ENCODE measurements at places on chromosomes 3 and 15.
A peak's percentile ranks its signal among the peaks of the same experiment; 100 is the strongest.

- no peak for DNase-seq
Measured at GRCh38 chr3:147038481-147038880, 367.9 kb downstream of the ZIC4 start.

GRCh38 chr15:96046620-96047240 is 283.8 kb upstream of the NR2F2 start:
- no peak for DNase-seq

- peak; percentile 37 for DNase-seq
Measured at GRCh38 chr3:157417247-157417646, 19.4 kb upstream of the PTX3 start.

- no peak for DNase-seq
Measured at GRCh38 chr15:40468898-40469331, 1.9 kb upstream of the CHST14 start.

DNA sequence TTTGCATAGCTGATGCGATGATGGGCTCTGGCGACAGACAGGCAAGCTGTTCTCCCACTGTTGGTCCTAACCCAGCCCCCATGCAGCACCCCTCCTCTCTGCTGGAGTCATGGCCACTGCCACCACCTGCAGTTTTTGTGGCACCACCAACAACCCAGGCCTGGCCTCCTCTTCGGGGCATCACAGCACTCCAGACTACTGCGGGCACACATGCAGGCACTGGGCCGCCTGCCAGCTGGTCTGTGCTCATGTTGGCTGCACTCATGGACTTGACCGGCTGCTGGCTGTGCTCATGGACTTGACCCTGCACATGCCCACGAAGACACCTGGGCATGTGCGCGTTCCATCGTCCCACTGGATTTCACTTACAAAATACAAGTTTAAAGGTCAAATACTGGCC is 130.9 kb upstream of the TMEM108 start:
- DNase-seq, result no peak

- peak; percentile 6 for DNase-seq
Measured at GRCh38 chr3:161096771-161097367, 8.3 kb downstream of the B3GALNT1 start.

GRCh38 chr3:156150434-156151066 is 30.2 kb downstream of the KCNAB1 start:
- peak; percentile 87 for DNase-seq

DNA sequence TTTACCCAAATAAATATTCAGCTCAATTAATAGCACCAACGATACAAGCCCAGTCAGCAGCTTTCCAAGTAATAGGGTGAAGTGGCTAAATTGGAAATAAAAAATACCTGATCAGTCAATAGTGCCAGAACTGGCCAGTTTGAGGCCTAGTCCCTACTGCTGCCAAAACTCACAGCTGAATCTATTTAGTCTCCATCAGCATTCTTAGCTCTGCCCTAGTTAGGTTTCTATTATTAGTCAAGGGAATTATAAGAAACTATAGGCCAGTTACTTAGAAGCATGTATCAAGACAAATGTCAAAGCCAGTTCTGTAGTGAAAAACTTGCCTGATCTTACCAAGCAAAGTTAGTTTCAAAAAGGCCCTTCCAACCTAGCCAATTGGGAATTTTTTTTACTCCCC is 146.2 kb upstream of the ZBTB20 start:
- DNase-seq, result no peak

GRCh38 chr3:28601291-28601690 is 252.7 kb upstream of the AZI2 start:
- DNase-seq, result no peak

GRCh38 chr3:193899001-193899400 is 236.9 kb upstream of the HES1 start:
- DNase-seq, result no peak

- no peak for DNase-seq
Measured at GRCh38 chr3:119140466-119140865, 5.5 kb upstream of the TEX55 start.

DNA sequence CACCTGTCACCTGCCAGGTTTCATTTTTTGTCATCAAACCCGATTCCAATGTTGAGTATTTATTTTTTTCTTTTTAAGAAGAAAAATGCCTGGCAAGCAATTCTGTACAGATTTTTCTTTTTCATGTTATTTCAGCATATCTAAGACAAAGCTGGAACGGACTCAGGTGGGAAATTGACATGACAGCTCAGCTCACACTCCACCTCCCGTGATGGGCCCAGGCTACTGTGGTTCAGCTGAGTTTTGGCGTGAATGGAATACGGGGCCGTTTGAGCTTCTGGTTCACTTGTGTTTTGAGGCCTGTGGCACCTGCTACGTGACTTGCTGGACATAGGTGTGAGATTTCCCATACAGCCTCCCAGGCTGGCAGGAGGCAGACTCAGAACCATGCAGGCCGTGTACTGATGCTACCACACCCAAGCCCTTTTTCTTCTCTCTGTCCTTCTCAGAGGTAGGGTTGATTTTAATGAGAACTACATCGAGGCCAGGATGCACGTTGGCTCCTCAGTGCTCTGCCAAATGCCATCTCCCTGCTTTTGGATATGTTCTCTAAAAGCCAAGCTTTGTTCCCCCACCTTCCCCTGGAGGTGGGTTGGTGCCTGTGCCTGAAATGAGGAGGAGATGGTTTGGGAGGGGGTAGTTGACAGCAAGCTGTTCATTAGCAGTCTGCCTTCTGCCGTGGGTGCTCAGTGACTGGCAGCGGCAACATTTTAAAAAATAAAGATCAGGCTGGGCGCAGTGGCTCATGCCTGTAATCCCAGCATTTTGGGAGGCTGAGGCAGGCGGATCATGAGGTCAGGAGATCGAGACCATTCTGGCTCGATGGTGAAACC is 48.7 kb downstream of the TRAK1 start:
- DNase-seq, result no peak

DNA sequence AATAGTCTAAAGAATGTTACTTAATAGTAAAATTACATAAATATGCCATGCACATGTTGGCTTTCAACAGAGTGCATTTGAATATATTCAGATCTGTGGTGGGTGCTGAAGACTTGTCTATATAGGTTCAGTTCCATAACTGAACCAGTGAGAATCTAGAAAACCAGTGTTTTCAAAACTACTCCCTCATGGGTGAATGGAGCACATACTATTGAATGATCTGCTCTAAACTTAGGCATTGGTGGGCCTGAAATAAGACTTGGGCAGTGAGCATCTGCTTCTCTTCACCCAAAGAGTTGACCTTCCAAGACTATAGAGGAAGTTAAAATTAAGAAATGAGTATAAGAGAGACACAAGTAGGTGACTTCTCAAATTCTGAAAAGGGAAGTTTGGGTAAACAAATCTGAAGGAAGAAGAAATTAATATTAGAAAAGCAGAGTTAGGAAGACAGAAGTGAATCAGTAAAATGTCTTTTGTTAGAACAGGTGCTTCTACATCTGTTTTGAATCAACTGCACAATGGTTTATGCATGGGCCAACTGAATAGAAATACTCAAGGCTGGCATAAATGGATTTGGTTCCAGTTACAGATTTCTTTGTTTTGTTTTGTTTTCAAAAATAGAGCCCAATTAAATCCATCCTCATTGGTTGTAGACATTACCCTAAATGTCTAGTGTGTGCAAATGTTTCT is 19.3 kb downstream of the ALCAM start:
- no peak for DNase-seq

- peak; percentile 20 for DNase-seq
Measured at GRCh38 chr3:121855555-121855954, 20.5 kb downstream of the EAF2 start.

Data from cardiac muscle cell (in vitro differentiated cells and primary cell).